Inflammatory macrophage (primary cell): ENCODE measurements at places on chromosomes 7 and 10.

DNA sequence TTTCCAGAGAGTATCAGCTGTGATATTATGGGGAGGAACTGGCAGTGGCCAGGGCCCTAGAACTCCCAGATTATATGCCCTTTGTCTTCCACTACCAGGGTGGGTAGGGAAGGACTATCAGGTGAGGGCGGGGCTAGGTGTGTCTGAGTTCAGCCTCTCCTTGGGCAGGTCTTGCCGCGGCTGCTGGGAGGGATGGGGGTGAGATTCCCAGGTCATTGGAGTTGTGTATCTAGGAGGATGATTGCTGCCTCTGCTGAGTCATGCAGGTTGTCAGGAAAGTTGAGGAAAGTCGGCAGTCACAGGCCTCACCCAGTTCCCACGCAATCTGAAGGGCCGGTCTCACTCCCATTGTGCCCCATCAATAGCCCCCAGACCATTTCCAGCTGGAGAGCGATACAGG is 185.2 kb downstream of the DKK1 start:
- no peak for DNase-seq

- DNase-seq = no peak
Measured at GRCh38 chr10:44895280-44895679, 15.9 kb upstream of the TMEM72 start.

- no peak for DNase-seq
Measured at GRCh38 chr7:122692769-122693309, 6.1 kb downstream of the RNF133 start.

- no peak for DNase-seq
Measured at GRCh38 chr7:89714131-89714530, 440.1 kb upstream of the STEAP1 start.

GRCh38 chr10:58647376-58648112 is 134.9 kb downstream of the BICC1 start:
- no peak for DNase-seq

GRCh38 chr7:610141-610530 is 90.5 kb upstream of the PDGFA start:
- no peak for DNase-seq

- DNase-seq = peak; percentile 33
Measured at GRCh38 chr7:26143298-26144048, 8.5 kb upstream of the NFE2L3 start.
